ENCODE measurements at places on chromosomes 2 and 18. TPM values are rescaled to one million over a fixed set of nuclear protein-coding genes. Genes with fewer than 3 reads are reported as not detected.
A peak's percentile ranks its signal among the peaks of the same experiment; 100 is the strongest.

DNA sequence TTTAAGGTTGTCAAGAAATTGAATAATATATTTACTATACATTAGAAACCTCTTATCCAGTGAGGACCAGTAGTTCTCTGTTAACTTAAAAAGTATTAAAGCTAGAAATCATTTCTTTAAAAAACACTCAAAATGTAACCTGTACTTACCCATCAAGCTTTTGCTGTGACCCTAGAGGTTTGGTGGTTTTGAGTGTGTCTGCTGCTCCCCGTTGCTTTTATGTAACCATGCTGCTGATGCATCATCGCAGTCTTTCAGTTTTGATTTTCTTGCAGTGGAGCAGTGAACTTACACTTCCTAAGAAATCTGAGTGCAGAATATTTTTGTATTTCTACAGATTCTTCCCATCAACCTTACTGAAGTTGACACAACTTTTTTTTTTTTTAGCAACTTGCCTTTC is 34.2 kb downstream of the MRPS9 start:
- H3K27ac ChIP-seq = no peak overlapping the region
- H3K27me3 ChIP-seq = no peaks in the 10 kb centered on the region
- no peak overlapping the region for H3K4me3 ChIP-seq
- H3K36me3 ChIP-seq = peaks cover 12% of the 10 kb centered on the region
- DNase-seq = no peak

DNA sequence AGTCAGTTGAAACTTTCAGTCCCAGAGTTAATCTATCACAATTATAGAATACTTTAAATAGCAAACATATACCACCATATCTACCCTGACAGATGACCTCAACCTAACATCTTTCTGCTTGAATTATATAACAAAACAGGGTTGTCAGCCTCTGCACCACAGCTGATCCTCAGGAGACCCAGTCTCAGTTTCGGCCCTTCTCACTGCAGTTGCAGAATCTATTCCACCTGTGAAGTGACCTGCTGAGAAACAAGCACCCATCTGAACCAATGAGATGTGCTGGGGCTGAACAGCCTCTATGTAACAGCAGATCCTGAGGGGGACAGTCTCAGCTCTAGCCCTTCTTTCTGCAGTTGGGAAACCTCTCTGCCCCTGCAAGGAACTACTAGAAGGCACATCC is 567.6 kb downstream of the KCNJ3 start:
- no peak overlapping the region for H3K4me3 ChIP-seq
- H3K27me3 ChIP-seq = no peaks in the 10 kb centered on the region
- no peaks in the 10 kb centered on the region for H3K4me1 ChIP-seq
- no peak overlapping the region for H3K27ac ChIP-seq
- DNase-seq = no peak
- H3K36me3 ChIP-seq = no peaks in the 10 kb centered on the region

EGR4 gene
- not detected for total RNA-seq

- H3K4me3 ChIP-seq = no peak overlapping the region
- no peaks in the 10 kb centered on the region for H3K4me1 ChIP-seq
- H3K27ac ChIP-seq = no peak overlapping the region
- no peak for DNase-seq
These were observed 80.7 kb downstream of the LYPD1 start for GRCh38 chr2:132589111-132589830.

DNA sequence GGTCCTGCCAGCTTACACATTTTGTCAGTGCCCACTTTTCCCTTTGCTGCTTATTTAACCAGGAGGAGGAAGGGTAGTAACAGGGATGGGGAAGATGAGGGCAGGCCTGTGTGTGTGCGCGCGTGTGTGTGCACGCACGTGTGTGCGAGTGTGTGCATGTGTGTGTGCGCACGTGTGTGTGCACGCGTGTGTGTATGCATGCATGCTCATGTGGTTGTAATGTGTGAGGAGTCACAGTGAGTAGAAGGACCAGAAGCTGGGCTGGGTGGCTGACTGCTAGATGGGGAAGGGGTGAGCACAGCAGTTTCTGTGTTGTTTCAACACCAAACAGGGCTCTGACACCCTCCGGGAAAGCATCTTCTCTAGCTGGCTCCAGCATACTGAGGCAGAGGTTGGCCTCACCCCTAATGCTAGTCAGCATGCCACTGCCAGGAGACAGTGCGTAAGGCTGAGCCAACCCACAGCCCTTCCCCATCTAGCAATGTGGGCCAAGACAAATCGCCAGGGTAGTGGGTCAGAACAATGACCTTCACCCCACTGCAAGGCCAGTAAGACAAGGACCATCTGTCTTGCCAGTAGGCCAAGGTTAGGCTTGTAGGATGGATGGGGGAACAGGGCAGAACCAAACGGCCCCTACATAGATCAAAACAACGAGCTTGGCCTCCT is 218.7 kb upstream of the SMAD2 start:
- no peaks in the 10 kb centered on the region for H3K27me3 ChIP-seq
- no peaks in the 10 kb centered on the region for H3K36me3 ChIP-seq
- H3K27ac ChIP-seq = no peak overlapping the region
- no peak overlapping the region for H3K4me3 ChIP-seq

DNA sequence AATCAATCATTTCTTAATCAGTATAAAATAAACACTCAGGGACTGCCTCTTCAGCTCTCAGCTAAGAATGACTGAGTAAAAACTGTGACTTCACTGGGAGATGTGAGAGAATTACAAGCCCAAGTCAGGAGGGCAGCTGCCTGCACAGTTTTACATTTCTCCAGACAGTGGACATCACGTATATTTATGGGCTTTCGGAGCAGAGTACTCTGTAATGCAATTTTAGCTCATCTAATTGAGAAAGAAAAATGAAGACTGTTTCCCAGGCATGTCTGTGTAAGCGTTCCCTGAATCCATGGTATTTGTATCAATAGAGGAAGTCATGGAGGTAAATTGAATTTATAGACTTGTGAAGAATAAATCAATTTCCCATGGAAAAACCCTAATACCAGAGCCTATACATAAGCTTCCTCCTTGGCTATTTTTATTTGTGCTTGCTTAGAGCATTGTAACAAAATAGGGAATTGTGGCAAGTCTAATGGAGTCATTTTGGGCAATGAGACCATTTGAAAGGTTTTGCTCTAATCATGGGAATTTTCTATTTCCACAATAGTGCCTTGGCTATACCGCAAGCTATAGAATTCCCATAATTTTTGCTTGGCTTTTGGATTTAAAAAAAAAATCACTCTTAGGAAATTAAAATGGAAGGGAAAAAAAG is 87.2 kb downstream of the SLC5A7 start:
- no peak overlapping the region for H3K27ac ChIP-seq
- H3K4me3 ChIP-seq = no peak overlapping the region
- H3K36me3 ChIP-seq = no peaks in the 10 kb centered on the region
- H3K27me3 ChIP-seq = peaks cover 2% of the 10 kb centered on the region
- DNase-seq = no peak

DNA sequence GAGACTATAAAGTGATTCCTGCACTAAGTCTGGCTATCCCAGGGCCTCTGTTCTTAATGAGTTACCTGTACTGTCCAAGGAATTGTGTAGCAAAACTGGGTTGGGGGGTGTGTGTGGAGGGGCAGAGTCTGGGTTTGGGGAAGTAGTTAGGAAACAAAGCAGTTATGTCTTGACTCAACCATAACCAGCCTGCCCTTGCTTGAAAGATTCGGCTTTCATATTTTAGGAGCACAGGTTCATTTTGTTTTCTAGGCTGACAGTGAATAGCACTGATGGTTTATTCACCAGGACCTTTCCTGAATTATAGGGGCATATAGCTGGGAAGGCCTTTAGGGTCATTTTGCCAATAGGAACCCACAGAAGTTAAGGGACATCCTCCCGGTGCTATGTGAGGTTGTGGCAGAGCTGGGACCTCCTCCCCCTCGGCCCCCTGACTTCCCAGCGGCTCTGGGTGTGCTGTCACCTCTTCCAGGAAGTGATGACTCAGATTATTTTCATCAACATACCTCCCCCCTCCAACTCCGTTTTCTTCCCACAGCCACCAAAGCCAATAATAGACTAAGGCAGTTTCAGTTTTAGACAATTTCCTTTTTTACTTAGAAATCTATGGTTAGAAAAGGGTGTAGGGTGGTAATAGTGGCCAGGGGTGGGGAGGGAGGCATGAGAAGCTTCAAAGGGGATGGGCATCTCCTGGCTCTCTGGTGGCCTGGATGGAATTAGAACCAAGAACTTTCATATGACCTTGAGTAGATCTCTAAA is 44.8 kb downstream of the SETBP1 start:
- no peak overlapping the region for H3K4me3 ChIP-seq
- peak overlapping the region; percentile 76 for H3K27ac ChIP-seq
- no peaks in the 10 kb centered on the region for H3K27me3 ChIP-seq
- DNase-seq = no peak

DNA sequence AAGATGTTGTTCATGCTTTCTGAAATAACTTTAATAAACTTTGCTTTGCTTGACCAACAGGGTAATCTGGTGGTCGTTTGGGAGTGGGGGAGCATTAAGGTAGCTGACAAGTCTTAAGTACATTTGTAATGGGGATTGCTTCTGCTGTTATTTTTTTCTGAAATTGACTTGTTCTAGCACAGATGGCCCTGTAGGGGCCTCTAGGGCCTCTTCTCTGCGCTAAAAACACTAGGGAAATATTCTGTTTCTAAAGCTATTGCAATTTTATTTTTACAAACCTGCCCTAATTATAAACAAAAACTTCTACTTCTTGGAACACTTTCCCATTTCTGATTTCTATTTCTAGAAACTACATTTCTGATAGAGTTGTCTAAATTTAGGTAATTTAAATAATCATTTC is 191.3 kb upstream of the KCNJ3 start:
- no peaks in the 10 kb centered on the region for H3K27me3 ChIP-seq
- no peaks in the 10 kb centered on the region for H3K4me1 ChIP-seq
- H3K27ac ChIP-seq = no peak overlapping the region
- no peak overlapping the region for H3K4me3 ChIP-seq
